ENCODE measurements at places on chromosomes 4 and X.

- DNase-seq = peak; percentile 15
Observed at GRCh38 chrX:111719426-111720210, 38.6 kb downstream of the ALG13 start.

DNA sequence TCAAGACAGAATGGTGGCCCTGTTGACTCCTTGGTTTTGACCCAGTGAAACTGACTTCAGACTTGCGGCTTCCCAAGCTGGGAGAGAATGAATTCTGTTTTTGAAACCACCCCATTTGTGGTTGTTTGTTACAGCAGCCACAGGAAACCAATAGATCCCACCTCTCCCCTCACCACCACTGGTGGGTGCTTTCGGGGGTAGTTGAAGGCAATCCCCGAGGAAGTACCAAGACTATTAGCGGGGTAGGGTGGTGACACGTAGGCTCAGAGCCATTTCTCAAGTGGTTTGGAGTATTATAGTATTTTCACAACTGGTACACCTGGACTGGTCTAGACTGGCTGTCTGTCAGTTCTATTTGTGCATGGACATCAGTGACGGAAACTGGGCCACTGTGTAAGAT is 189.1 kb upstream of the RBPJ start:
- DNase-seq = no peak

- DNase-seq = no peak
Observed at GRCh38 chr4:93771640-93772411, 56.7 kb upstream of the ATOH1 start.

DNA sequence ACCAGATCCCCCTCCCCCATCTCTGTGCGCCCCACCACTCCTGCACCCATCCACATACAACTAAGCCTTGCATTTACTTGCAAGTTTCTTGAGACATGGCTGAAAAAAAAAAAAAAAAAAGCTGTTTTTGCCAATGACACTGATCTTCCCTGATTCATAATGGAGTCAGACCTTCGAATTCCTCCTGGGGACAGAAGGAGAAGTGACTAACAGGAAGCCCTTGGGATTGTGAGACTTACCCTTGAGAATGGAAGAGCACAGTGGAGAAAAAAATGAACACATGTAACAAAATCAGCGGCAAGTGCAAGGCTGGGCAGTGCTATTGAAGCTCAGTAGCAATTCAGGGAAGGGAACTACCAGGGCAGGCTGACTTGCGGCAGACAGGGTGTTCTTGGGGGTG is 288.4 kb downstream of the BCOR start:
- no peak for DNase-seq

- no peak for DNase-seq
Observed at GRCh38 chrX:37745835-37746217, 34.0 kb upstream of the CYBB start.

- DNase-seq = peak; percentile 31
Observed at GRCh38 chr4:37762294-37762990, 64.0 kb upstream of the PGM2 start.

- DNase-seq = peak; percentile 29
Observed at GRCh38 chr4:78005086-78005485, 52.0 kb upstream of the FRAS1 start.

- DNase-seq = no peak
Observed at GRCh38 chr4:150580306-150580705, 1.6 kb upstream of the MAB21L2 start.

- DNase-seq = no peak
Observed at GRCh38 chr4:113613503-113613902, 148.0 kb downstream of the CAMK2D start.

DNA sequence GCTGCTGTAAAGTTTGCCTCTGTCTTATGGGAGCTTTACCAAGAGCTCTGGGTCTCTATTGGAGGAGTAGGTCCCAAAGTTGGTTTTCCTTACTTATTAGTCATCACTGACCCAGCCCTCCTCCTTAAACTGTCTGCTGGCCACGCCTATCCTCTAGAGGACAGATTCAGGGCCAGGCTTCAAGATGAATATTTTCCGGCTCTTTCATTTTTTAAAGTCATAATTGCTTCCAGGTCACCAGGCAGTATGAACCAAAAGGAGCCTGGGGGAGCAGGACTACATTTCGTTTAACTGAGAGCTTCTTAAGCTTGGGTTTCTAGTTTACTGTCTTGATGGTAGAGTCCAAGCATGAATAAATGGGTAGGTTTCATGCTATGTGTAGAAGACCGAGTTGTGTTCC is 13.7 kb downstream of the BCORL1 start:
- no peak for DNase-seq

GRCh38 chr4:125041372-125041930 is 273.3 kb upstream of the FAT4 start:
- DNase-seq = peak; percentile 32

- peak; percentile 16 for DNase-seq
Observed at GRCh38 chr4:152516156-152516555, 19.7 kb downstream of the FBXW7 start.

GRCh38 chr4:17132226-17132625 is 233.8 kb upstream of the LDB2 start:
- DNase-seq = no peak

DNA sequence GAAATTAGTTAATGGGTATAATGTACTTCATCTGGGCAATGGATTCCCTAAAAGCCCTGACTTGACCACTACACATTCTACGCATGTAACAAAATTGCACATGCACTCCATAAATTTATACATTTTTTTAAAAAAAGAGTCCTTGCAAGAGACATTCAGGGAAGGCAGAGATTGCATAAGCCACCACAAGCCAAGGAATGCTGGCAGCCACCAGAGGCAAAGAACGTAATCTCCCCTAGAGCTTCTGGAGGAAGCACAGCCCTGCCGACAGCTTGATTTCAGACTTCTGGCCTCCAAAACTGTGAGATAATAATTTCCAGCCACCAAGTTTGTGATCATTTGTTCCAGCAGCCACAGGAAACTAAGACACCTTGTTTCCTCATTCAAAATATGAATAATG is 185.6 kb upstream of the GALNT7 start:
- DNase-seq = no peak

DNA sequence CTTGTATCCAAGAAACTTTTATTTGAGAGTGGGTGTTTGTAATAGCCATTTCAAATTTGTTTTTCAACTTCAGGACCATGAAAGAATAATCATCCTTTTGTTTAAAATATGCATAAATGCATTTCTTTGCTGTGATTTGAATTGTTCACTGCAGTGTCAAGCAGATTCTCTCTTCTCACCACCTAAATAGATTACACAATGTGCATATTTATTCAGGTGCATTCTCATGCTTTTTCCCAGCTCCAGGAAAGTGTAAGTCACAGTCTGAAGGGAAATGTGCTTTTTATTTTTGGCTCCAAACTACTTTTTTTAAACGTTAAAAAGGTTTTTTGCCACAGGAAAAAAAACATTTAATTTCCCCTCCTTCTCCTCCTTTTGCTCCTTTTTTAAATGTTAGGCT is 17.5 kb downstream of the C4orf33 start:
- no peak for DNase-seq

DNA sequence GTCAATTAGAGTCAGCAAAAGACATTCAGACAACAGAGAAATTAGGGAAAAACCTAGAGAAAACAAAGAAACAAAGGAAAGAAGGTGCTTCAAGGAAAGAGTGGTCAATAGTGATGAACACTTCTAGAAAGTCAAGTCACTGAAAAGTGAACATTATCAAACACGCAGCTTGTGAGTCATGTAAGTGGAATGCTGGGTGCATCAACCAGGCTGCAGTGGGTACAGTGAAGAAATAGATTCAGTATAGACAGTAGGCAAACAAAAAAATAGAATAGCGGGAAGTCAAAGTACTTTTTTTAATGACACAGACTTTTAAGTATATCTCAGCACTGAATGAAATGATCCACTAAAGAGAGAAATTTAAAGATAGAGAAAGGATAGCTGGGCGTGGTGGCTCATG is 245.8 kb downstream of the ARHGAP24 start:
- DNase-seq = peak; percentile 58

GRCh38 chr4:8228319-8229250 is 29.5 kb downstream of the SH3TC1 start:
- peak; percentile 74 for DNase-seq

DNA sequence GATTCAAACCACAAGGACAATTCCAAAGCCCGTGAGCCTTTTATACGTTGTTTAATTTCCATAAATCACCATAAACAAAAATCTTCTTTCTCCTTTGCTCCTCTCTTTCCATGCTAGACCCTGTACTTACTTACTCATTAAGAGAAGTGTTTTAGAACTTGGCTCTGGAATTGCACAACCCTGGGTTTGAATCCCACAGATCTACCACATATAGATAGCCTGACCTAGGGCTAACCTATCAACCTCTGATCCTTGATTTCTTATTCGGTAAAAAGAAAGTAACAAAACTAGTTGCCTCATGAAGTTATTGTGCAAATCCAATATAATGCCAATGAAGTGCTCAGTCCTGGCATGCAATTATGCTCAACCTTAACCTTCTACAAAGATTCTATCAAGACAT is 68.8 kb downstream of the ZAR1 start:
- no peak for DNase-seq

DNA sequence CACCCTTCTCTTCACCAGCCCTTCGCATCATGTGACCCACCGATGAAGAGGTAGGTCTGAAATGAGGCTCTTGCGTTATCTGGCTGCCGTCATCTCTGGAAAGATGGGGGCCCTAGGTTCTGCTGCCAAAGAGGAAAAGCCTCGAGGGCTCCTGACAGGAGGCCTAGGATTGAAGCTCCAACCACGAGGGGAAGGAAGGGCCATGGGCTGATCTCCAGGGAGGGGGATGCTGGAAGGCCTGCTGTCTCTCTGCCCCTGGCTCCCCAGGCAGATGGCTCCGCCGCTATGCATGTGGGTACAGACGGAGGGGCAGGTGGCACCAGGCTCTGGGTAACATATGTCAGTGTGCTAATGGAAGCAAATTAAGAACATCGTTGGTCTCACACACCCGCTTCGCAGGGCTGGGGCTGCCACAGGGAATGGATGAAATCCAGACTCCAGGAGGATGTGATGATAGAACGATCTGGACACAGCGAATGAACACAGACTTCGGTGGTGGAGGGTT is 44.9 kb downstream of the AFAP1 start:
- no peak for DNase-seq

DNA sequence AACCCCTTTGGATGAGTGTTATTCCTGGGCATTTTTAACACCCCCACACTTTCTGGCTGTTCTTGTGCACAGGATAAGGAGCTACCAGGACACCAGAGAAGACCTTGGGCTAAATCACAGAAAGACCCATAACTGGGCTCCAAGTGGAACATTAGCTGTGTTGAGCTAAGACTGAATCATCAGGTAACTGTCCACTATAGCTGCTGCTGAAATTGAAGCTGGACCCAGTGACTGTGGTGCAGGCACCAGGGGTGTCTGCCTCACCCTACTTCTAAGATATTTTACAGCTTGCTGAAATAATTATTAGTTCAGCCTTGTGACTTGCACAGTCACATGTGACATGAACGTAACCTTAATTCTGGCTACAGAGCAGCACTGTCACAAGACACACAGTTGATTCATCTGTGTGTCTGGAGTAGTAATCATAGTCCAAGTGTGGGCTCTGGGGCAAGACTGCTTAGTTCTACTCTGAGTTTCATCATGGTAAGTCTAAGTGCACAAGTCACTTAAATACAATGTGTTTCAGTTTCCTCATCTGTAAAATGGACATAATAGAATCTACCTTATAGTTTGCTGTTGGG is 127.4 kb downstream of the SLC39A8 start:
- no peak for DNase-seq

DNA sequence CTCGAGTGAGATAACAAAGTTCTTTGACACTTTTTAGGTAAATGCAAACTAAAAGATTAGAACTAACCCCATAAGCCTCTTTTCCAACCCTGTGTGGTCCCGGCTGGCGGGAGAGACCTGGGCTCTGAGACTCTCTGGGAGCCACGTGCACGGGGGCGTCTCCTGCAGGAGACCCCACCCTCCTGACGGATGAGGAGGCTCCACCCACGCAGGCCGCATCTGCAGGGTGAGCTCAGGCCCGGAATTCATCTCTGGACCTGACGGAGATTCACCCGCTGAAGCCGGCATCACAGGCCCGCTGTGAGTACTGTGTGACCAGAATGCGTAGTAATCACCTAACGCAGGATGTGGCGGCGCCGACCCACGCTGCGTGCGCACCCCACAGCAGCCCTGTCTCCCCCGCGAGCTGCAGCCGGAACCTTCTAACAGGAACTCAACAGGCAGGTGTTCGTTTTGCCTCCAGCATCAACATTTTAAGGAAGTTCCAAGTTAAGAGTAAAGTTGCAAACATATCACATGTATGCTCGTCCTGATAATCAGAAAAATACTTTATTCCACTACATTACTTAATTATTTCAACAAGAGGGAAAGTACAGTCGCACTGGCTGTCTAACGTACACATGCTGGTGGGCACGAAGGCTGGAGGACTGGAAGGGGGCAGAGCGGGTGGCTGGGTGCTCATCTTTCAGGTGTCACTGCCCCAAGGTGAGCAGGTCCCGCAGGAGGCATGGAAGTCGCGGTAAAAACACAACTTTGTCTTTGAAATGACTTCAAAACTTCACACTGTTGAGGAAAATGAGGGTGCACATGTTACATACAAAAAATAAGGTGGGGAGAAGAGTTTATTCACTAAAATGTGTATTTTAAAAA is 44.5 kb downstream of the FGFRL1 start:
- peak; percentile 23 for DNase-seq

DNA sequence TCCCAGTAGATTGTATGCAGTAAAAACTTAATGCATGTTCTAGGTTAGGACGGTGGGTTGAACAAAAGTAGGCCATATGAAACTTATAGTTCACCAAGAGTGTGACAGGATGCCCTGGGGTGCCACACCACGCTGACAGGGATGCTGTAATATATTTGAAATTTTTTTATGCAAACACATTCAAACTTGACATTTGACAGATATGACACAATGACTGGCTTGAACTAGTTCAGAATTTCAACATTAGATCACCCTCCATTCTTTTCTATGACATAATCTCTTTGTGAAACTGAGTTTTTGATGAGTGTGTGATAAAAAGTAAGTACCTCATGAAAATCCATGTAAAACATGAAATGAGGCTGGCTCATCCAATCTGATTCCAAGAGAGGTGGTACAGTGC is 198.4 kb downstream of the PALLD start:
- no peak for DNase-seq

DNA sequence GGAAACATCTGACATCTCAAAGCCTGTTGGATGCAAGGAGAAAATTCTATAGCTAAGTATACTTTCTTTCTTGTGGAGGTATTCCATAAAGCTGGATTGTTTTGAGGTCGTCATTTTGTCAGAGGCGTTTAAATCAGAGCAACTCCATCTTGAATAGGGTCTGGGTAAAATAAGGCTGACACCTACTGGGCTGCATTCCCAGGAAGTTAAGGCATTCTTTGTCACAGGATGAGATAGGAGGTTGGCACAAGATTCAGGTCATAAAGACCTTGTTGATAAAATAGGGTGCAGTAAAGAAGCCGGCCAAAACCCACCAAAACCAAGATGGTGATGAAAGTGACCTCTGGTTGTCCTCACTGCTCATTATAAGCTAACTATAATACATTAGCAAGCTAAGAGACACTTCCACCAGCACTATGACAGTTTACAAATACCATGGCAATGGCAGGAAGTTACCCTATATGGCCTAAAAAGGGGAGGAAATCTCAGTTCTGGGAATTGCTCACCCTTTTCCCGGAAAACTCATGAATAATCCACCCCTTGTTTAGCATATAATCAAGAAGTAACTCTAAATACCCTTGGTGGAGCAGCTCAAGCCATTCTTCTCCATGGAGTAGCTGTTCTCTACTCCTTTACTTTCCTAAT is 11.9 kb downstream of the HSD17B13 start:
- peak; percentile 73 for DNase-seq

- no peak for DNase-seq
Observed at GRCh38 chr4:163200727-163201349, 34.1 kb upstream of the NAF1 start.

GRCh38 chr4:154973244-154974035 is 192.4 kb downstream of the RBM46 start:
- DNase-seq = no peak
